ENCODE measurements at places on chromosomes 12 and 14. TPM values are rescaled to one million over a fixed set of nuclear protein-coding genes. Genes with fewer than 3 reads are reported as not detected.

The FGF23 gene
- total RNA-seq, result not detected

The GALNT16 gene
- 0.12 TPM for total RNA-seq

The OR6C2 gene
- total RNA-seq, result not detected

The PUS7L gene
- 11.6 TPM for total RNA-seq

The PDE3A gene
- under 0.01 TPM for total RNA-seq

The NFATC4 gene
- 10.6 TPM for total RNA-seq

The VRTN gene
- not detected for total RNA-seq

Data from RPMI7951 (cell line).